Hematopoietic multipotent progenitor cell treated with erythropoietin and hydrocortisone succinate and interleukin-3 and kit ligand, for 6 days (in vitro differentiated cells): ENCODE measurements at places on chromosomes 1 and 21.

DNA sequence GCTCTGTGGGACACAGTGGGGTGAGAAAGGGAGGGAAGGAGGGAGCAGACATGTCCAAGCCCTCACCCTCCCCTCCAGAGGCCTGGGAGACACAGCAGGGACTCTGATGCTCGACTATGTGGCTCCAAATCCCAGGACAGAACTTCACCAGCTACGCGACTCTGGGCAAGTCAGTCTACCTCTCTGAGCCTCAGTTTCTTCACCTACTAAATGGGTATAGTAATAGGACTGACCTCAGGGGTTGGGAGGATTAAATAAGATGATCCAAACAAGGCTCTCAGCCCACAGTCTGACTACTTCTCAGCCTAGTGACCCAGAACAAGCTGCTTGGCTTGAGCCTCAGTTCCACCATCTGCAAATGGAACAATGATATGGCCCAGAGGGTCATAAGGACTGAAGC, 19.6 kb downstream of the SDC3 start:
- no peak for DNase-seq

- DNase-seq: no peak
These were observed 27.2 kb upstream of the KIAA0040 start for GRCh38 chr1:175219774-175220173.

DNA sequence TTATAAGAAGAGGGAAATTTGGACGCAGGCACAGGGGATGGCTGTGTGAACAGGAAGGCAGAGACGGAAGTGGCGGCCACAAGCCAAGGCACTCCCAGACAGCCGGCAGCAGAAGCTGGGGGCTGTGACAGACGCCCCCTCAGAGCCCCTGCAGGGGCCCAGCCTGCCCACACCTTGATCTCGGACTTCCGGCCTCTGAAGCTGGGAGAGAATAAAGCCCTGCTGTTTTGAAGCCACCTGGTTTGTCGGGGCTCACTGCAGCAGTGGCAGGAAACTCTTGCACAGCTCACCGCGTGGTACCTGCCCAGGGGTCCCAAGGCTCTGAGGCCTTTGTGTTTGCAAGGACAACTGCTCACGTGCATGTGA, 13.7 kb downstream of the MEGF6 start:
- peak; percentile 45 for DNase-seq

DNA sequence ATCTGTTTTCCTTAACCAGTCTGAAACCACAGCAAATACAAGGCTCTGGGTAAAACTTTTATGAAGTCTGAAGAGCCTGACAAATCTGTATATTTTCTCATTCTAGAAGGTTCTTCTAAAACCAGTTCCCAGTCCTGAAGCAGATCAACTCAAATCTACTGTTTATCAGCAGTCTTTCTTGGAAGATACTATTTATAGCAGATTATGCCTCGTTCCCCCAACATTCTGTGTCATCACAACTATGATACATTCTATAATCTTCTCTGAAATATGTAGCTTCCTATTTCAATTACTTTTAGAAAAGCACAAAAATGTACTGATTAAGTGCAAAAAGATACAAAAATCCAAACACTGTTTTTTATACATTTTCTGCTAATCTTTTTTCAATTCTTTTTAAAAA, 67.5 kb downstream of the NIBAN1 start:
- no peak for DNase-seq
